HuH-7.5 (cell line): ENCODE measurements at places on chromosomes 2 and 18.

DNA sequence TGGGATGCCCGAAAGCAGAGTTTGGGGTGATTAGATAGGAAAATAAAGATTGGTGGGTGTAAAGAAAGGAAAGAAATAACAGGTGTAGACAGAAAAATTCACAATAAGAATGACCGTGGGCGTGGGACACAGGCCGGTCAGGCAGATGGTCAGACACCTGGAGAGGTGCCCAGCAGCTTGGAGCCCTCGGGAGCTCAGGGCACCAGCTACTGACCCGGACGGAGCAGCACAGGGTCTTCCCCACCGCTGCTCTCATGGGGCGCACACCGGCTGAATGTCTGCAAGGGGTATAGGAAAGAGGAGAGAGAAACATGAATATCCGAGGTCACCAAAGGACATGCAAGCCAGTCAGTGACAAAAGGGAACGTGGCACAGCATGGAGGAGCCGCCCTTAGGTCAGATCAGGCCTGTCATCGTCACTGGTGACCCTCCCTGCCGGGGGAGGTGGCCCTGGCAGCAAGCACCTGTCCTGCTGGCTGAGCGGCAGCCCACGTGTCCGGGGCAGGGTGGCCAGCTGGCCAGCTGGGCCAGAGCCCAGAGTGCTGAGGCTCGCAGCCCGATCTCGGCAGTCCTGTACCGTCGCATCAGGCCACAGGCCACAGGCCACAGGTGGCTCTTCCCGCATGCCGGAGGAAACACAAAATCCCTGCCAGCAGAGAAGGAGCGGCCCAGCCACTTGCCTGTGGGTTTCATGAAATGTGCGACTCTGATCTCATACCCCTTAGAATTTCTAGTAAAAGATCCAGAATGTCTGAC is 112.0 kb upstream of the NDUFV2 start:
- no peak for DNase-seq

DNA sequence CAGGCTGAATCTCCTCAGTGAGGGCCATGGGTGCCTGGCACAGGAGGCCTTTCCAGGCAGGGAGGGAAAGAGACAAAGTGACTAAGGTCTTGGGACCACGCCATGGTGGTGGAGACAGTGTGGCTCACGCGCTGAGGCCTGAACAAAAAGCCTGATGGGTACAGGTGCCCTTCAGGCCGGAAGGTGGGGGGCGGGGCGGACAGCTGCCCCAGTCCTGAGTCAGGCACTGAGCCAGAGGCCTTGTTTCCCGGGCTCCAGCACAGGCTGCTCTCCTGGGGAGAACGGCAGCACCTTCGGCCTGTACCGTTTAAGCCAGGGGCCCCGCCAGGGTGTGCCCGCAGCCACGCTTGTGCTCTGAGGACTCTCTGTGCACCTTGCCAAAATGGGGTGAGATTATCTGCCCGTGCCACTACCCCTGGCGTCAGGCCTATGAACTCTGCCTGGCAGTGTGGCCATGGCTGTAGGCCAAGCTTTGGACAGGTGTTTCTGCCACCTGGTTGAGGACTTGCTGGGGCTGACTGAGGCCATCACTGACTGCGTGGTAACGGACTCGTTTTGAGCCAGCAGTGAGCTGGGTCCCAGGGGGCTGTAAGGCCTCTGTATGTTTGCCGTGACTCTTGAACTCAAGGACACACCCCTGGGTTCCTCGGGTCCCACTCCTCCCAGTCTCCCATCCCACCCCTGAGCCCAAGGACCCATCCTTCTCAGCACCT is 31.7 kb upstream of the DNMT3A start:
- no peak for DNase-seq

DNA sequence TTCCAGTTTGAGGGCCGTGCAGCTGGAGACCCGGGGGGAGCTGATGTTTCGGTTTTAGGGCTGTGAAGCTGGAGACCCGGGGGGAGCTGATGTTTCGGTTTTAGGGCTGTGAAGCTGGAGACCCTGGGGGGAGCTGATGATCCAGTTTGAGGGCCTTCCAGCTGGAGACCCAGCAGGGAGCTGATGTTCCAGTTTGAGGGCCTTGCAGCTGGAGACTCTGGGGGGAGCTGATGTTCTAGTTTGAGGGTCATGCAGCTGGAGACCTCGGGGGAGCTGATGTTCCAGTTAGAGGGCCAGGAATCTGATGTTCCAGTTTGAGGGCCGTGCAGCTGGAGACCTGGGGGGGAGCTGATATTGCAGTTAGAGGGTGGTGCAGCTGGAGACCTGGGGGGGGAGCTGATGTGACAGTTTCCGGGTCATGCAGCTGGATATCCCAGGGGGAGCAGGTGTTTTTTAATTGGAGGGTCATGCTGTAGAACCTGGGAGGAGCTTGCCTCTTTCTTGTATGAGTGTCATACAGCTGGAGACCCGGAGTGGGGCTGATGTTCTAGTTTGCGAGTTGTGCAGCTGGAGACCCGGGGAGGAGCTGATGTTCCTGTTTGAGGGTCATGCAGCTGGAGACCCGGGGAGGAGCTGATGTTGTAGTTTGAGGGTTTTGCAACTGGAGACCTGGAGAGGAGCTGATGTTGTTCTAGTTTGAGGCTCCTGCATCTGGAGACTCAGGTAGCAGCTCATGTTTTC is 153.2 kb downstream of the RTP5 start:
- no peak for DNase-seq

DNA sequence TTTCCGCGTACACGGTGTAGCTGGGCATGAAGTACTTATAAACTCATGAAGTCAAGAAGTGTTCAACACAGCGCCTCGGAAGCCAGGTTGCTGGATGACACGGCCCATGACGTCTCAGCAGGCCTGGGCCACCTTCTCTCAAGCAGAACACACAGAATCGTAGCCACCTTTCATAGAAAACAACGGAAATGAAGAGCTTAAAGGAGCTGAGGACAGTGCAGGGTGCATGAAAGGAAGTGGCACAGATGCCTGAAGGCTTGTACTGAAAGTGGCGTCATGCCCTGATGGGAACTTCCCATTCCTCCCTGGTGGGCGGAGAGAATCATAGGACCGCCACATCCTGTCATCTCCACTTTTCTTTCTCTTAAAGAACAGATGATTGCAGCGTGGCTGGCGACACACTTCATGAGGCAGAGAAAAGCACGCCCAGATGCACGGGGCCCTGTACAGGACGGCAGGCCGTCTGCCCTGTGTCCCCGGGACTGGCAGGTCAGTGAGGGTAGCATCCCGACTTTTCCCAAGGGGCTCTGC is 31.1 kb downstream of the HDAC4 start:
- DNase-seq, result no peak

DNA sequence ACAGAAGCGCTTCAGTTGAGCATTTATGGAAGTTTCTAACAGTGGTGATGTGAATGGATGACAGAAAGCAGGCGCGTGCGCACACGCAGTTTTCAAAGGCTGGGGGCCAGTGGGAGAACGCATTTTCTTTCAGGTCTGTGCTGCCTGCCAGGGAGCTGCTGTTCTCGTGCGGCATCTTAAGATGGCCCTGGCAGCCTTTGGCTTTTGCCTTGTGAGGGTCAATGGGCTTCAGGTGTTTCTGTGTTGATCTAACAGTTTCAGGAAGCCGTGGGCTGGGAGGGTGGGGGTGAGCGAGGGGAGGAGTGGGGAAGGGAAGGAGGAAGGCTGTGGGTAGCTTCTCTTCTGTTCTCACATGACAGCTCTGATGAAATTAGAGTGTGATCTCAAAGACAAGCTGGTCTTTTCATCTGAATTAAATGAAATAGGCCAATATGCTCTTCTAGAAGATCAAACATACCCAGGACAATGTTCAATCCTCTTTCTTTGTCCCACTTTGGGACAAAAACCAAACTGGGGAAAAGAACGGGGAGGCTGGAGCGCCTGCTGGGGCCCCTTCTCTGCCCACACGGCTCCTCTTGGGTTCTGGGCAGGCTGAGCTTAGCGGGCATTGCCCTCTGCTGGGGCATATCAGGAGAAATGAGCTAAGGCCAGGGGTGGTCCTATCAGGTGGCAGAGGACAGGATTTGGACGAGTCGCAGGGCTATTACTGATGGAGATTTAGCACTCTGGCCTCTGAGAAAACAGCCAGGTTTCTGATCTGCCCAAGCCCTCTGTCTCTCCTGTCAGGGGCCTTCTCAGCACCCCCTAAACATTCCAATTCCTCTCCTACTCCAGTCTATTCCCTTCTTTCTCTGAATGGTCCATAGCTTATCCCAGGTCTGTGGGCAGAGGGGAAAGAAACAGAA is 126.2 kb upstream of the LGALSL start:
- no peak for DNase-seq

- DNase-seq, result no peak
These were observed 20.3 kb upstream of the PDE1A start for GRCh38 chr2:182447163-182447562.

GRCh38 chr18:34660572-34660971 is 49.5 kb upstream of the DTNA start:
- DNase-seq, result no peak

DNA sequence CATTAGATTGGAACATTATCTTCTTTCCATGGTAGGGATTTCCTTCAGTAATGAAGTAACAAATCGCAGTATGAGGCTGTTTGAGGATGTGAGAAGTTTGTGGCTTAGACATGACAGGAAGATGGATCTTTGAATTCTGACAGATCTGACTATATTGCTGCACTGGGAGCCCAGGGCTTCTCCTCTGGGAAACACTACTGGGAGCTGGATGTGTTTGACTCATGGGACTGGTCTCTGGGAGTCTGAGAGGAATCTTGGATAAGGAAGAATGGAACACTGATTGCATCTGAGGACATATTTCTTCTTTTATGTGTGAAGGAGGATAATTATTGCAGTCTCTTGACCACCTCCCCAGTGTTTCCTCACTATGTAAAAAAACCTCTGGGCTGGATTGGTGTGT is 77.2 kb upstream of the ST6GAL2 start:
- DNase-seq, result no peak

- no peak for DNase-seq
These were observed 19.5 kb downstream of the CIB4 start for GRCh38 chr2:26621469-26622199.

GRCh38 chr18:76397631-76398030 is 97.4 kb downstream of the ZNF516 start:
- DNase-seq, result no peak

DNA sequence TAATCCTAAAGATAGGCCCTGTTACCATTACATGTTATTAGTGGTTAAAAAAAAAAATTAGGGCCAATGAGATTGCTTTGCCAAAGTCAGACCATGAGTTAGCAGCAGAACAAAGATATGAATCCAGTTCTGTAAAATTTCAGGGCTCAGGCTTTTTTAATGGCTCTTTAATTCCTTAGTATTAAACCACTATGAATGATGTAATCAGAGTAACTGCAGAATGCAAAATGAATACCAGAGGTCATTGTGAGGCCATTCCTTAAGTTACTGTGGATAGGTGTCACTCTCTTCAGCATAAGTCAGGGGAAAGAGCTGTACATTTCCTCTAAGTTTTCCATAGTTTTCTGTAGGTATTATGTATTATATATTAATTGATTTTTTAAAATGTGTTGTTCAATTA is 42.2 kb upstream of the TBR1 start:
- DNase-seq, result no peak

- DNase-seq, result no peak
These were observed 91.3 kb downstream of the TLK1 start for GRCh38 chr2:171069286-171069956.
